Stimulated activated CD4-positive, alpha-beta T cell treated with anti-CD3 and anti-CD28 coated beads, Interleukin-2, amount 100 ng/mL, for 48 hours (primary cell): ENCODE measurements at places on chromosomes 7 and 10.
A peak's percentile ranks its signal among the peaks of the same experiment; 100 is the strongest.

DNA sequence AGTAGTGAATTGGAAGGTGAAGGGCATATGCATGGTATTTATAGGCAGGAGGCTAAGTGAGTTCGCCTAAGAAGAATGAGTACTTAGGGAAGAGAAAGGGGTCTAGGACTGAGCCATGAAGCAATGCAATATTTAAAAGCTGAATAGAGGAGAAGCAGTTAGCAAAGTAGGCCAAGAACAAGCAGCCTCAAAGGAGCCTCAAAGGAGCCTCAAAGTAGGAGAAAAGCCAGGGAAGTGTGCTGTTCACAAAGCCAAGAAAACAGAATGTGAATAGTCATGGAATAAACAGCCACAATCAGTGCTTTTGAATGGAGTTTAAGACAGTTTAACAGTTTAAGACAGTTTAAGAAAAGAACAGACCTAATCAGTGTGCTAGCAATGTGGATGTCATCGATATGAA, 762.0 kb downstream of the SORCS1 start:
- no peak for DNase-seq

GRCh38 chr10:10489805-10490571, 527.7 kb upstream of the CELF2 start:
- DNase-seq: no peak

DNA sequence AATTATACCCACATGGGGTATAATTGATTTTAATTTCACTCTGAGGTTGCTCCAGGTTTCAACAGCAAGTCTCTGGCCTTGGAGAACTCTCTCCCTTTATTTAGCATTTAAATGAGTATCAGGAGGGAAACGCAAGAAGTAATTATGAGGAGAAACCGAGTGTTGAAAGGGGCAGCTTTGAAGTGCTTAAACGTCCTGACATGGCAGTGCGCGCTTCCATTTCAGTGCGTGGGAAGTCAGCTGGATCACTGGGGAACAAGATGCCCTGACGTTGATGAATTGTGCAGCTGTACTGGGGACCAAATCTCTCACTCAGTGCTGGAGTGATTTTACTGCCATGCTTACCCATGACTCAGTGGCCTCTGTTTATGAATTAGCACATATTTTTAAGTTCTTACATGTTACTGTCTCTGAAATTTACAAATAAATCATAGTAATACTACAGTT, 106.0 kb upstream of the PRR15 start:
- no peak for DNase-seq

DNA sequence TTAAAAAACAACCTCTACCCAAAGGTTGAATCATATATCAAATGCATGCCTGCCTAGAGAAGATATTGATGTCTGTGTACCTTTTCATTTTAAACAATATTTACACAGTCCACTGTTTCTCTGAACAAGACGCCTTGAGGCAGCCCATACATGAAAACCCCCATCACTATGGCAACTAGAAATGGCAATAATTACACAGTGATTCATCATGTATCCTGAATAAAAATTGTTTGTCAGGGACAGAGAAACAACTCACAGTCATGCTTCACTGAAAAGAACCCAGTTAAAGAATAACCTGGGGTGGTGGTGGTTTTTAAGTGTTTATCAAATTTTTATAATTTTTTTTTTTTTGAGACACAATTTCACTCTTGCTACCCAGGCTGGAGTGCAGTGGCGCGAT, 19.7 kb downstream of the DNAJC12 start:
- DNase-seq: no peak

GRCh38 chr7:131964203-131964602, 407.8 kb upstream of the PODXL start:
- DNase-seq: no peak

- DNase-seq: no peak
Observed at GRCh38 chr7:132666774-132667172, 90.5 kb upstream of the PLXNA4 start.

DNA sequence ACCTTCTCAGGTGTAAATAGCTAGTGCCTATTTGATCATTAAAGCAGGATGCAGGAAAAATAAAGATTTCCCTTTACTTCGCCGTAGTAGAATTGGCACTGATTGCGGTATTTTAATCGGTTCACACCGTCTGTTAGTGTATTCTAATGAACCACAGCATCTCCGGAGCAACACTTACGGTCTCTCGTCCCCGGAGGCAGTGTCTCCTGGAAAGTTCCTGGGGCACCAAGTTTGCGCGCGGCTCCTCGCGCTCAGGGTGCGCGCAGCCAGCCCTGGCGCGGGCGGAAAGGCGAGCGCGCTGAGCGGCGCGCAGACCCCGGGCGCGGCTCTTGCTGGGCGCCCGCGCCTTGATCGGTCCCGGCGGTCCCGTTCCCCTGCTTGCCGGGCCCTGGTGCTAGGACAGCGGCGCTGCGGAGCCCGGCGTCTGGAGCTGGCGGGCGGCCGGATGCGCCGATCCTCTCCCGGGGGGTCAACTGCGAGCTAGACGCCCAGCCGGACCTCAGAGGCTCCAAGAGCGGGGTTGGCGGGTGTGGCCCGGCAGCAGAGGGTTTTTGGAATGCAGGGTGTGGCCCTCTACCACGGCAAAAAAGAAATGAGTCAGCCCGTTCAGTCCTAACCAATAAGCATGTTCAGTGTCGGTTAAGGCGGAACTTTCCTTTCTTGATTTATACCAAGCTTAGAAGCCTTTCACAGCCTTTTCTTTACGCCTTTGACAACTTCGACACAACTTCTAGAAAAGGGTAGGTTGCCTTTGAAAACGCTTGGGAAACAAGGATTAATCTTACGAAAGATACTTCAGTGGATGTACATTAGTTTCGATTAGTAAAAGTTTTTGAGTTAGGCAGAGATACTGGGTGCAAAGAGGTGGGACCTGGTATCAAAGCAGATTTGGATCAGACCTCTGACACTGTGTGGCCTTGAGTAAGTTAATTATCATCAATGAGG, 166.8 kb upstream of the ASAH2 start:
- peak; percentile 36 for DNase-seq

- DNase-seq: no peak
Observed at GRCh38 chr7:116239020-116239419, 28.7 kb downstream of the TES start.

GRCh38 chr10:36469585-36469984, 655.8 kb upstream of the ANKRD30A start:
- DNase-seq: no peak

DNA sequence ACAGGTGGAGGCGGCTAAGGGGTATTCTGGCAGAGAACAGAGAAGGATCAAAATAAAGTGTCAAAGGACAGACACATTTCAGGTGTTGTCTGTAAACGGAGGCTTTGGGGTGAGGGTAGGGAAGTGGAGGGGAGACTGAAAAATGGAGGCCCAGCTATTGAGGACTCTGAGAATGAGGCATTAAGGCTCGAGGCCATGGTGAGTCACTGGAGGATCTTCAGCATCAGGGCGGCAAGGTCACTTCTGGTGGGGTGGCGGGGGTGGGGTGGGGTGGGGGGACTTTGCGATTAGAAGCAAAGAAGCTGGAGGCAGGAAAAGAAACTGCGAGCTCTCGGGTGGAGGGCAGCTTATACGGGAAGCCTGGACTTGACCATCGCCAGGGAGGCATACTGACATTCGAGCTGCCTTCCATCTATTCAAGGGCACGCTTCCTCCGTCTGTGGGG, 58.4 kb upstream of the PCGF5 start:
- DNase-seq: no peak

DNA sequence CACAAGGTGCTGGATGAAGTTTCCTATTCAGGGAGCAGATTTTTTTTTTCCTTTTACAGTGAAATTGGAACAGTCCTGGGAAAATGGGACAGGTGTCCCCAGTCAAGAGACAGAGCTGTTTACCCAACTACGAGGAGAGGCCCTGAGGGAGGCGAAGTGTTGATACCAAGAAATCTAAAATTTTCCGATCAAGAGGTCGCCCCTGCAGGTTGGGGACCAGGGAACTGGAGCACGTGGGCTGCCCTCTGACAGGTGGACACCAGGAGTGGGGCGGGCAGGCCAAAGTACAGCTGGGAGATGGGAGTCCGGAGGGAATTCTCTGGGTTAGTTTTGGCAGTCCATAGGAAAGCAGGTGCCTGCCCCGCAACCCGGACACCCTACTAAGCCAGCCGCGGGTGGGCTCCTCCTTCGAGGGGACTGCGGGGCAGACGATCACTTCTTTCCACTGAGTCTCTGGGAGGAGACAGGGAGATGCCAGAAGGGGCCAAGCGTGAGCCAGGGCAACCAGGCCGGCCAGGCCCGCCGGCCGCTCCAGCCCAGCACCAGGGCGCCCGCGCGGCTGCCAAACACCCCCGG, 965 bp upstream of the CAMK1D start:
- DNase-seq: no peak

GRCh38 chr7:15199482-15199881, 296.9 kb upstream of the DGKB start:
- no peak for DNase-seq

DNA sequence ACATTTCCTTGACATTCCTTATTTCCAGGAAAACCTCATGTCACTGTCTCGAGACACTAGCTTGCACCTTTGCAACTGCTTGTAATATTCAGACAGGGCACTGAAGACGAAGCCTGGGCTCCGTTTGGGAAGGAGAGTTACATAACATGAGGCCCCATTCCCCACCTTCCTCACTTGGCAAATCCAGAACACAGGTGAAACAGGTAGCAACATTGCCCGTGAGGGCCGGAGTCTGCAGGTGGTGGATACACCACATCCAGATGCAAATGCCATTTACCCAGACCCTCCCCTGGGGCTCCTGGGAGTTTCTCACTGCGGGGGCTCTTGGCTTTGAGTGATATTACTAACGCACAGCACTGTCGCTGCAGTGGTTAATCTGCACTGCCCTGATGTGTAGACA, 491.0 kb downstream of the PTPRN2 start:
- no peak for DNase-seq

- DNase-seq: no peak
Observed at GRCh38 chr7:152051968-152052367, 26.5 kb downstream of the GALNT11 start.

- no peak for DNase-seq
Observed at GRCh38 chr10:60974463-60975149, 30.6 kb upstream of the RHOBTB1 start.

DNA sequence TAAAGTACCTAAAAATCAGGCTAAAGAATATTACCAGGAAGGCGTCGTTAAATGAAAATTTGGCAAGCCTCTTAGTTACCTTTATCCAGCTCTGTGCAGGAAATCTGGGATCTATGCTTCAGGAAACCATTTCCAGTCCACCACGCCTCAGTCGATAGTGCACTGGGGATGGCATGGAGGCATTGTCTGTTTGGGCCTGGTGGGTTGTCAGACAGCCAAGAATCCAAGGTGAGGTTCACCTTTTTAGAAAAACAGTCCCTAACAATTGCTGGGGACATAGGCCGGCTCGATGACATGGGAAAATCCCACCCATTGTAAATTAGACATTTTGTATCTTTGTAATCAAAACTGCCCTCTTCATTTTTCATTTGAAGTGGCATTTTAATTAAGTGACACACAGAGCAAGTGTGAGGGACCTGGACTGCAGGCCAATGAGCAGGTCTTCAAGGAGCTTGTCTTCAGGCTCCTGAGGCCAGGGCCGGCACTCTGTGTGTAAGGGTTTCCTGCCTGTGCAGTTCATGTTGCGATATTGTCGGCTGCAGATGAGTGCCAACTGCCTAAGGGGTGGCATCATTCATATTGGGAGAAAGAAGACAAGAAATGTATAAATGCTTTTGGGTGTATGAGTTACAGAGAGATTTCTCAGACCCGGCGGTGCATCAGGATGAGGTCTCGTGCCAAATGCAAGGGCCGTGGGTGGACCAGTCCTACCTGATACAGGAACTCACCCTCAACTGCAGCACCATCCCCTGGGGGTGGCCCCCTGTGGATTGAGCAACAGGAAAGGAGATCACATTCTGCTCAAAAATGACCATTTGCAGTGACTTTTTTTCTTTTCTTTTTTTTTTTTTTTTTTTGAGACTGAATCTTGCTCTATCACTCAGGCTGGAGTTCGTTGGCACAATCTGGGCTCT, 80.8 kb downstream of the PTPRE start:
- no peak for DNase-seq

DNA sequence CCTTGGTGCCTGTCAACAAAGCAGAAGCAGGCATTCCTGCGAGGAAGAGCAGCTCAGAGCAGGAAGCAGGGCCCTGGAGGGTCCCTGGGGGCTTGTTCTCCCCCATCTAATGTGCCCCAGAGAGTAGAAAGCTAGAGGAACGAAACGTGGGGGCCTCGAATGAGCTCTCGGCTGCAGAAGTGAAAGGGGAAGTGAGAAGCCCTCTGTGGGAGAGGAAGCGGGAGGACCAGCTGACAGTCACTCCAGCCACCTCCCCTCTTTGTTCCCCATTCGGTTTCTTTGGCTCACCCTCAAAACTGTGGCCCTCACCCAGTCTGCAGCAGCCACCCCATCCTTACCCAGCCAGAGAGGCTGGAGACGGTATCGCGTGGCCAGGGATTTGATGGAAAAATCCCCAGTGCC, 25.0 kb downstream of the C10orf105 start:
- no peak for DNase-seq

DNA sequence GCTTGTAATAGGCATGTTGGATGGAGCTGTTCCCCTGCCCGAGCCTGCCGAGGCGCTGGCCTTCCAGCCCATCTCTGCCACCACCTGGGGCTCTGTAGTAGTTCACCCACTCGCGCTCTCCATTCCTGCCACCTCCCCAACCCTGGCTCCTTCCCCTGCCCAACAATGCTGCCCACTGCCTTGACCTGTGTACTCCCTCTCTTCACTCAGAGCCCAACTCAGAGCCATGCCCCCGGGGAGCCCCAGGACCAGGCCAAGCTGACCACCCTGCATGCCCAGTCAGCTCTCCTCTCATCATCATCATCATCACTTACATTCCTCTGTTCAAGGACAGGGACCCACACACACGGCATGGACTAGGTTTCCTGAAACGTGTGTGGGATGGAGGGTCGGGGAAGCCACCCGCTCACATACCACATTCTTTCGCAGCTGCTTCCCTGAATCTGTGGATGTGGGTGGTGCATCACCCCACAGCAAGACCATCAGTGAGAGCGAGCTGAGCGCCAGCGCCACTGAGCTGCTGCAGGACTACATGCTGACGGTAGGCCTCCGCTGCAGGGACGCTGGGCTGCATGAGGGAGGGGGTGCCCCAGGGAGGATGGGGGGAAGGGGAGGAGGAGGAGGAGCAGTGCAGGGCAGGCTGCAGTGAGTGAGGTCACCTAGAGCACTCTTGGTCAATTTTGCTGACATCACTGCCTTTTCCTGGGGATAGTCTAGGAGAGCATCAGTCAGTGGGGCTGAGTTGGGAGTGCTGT, 15.6 kb downstream of the NACAD start:
- DNase-seq: no peak

- DNase-seq: no peak
Observed at GRCh38 chr7:42746214-42746613, 165.7 kb downstream of the C7orf25 start.

DNA sequence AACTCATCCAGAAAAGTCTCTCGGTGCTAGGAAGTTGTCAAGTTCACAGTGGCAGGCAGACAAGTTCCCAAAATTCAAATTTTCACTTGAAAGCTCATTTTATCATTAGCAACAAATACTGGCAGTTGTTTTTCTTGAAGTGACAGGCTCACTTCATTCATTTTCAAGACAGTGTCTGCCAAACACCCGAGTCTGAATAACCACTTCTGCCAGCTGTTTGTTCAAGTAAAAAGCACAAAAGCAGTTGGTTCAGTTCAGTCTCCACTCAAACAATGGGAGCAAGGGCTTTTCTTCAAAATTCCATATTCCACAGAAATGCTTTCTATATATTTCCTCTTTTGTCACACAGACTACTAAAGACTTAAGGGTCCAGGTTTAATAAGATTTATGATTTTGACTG, 47.7 kb upstream of the ATP6V0A4 start:
- DNase-seq: no peak
